ENCODE measurements at places on chromosomes 2 and 18. TPM values are rescaled to one million over a fixed set of nuclear protein-coding genes. Genes with fewer than 3 reads are reported as not detected.

DNA sequence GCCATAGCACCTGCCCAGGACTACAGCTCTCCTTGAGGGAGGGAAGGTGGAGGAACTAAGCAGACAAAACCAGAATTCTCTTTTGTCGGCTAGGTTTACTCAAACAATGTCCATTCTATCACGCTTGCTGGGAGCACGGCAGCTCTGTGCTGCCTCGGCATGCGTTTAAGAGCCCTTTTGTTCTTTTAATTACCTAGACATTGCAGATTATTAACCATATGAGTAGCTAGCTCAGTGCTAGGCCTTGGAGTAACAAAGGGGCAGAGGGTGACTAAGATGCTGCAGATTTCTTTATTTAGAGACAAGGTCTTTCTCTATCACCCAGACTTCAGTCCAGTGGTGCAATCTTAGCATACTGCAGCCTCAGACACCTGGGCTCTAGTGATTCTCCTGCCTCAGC, 11.1 kb downstream of the MSGN1 start:
- DNase-seq, result no peak

The MTA3 gene
- 47.3 TPM for total RNA-seq

- DNase-seq, result peak; percentile 9
Measured at GRCh38 chr2:24490181-24490689, 819 bp upstream of the NCOA1 start.

GRCh38 chr2:157443090-157443489, 799 bp downstream of the CYTIP start:
- DNase-seq, result no peak

DNA sequence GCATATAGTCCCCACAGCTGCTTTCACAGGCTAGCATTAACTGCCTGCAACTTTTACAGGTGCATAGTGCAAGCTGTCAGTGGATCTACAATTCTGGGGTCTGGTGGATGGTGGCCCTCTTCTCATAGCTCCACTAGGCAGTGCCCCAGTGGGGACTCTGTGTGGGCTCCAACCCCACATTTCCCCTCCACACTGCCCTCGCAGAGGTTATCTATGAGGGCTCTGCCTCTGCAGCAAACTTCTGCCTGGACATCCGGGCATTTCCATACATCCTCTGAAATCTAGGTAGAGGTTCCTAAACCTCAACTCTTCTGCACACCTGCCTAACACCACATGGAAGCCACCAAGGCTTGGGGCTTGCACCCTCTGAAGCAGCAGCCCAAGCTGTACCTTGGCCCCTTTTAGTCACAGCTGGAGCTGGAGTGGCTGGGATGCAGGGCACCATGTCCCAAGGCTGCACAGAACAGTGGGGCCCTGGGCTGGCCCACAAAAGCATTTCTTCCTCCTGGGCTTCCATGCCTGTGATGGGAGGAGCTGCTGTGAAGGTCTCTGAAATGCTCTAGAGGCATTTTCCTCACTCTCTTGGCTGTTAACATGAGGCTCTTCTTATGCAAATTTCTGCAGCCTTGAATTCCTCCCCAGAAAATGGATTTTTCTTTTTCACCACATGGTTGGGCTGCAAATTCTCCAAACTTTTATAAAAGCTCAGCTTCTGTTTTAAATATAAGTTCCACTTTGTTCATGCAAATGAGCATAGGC, 59.3 kb downstream of the KDM3A start:
- no peak for DNase-seq

- no peak for DNase-seq
Measured at GRCh38 chr2:27407798-27408491, 1.4 kb downstream of the PPM1G start.

The SERPINB2 gene
- not detected for total RNA-seq

DNA sequence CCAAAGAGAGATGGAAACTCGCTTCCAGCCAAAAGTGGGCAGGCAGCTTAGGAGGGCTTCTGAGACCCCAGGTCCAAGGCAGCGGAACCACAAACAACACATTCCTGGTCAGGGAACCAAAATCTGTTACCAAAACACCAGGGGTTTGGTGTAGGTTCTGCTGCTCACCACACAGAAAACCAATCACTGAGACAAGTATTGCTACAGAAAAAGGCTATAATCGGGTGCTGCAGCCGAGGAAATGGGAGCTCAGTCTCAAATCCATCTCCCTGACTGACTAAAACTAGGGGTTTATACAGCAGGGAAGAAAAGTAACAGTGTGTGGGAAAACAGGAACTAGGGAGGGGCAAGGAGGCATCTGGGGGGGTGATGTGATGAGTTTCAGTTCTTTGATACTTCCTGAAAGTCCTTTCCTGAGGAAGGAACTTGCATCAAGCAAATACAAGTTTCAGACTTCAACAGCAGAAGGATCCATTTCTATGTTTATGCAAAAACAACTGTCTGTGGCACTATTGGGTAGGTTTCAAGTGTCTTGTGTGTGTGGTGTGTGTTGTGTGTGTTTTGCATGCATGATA, 108.0 kb downstream of the FAM168B start:
- no peak for DNase-seq

- no peak for DNase-seq
Measured at GRCh38 chr2:36963106-36963505, 3.2 kb downstream of the STRN start.

The FBXO15 gene
- 2.1 TPM for total RNA-seq

- no peak for DNase-seq
Measured at GRCh38 chr2:1839066-1839756, 94.9 kb upstream of the PXDN start.

DNA sequence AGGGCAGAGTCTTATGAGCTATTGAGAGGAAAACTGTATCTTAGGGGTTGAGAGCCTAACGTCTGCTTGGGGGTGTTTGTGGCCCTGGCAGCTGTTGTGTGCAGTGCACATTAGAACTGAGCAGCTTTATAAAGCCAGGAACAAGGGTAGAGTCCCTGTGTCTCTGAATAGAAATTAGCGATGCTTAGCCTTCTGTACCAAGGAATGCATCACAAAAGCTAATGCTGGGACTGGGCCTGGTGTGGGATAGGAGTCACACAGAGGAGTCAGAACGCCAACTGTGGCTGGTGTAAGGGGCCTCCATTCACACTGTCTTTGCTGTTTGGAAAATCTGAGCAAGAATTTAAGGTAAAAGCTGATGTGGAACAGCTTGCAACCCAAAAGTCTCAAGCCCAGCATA, 283.2 kb downstream of the SOX11 start:
- no peak for DNase-seq

DNA sequence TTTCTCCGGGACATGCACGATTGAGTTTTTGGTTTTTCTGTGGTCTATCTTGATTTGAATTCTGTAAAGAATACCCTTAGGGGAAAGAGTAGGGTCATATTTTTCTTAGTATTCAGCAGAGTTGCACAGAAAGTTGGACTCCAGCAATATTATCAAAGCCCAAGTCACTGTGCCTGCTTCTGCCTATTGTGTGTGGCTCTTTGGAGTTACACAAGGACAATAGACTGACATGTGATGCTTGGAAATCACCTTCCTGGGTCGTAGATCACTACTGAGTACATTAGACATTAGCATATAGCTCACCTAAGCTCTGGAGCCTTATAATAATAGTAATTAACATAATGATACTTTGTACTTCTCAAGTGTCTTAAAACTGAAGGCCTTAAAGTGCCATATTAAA, 238.8 kb upstream of the FOSL2 start:
- DNase-seq, result no peak

DNA sequence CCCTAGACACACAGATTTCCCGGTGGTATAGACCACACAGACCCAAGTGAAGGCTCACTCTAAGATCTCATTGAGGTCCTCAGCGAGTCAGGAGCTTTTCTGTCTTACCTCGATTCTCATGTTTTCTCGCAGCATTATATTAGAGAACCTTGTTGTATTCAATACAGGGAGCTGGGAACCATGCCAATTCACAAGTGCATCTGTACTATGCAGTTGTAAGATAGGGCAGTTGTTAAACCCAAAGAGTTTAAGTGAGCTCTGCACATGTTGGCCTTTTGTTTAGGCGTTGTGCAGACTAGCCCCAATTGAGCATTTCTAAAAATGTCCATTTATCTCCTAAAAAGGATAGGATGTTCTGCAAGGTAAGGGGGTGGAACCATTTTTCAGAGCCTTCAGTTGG, 59.6 kb downstream of the FEZ2 start:
- no peak for DNase-seq

The IGFBP2 gene
- 7.4 TPM for total RNA-seq

DNA sequence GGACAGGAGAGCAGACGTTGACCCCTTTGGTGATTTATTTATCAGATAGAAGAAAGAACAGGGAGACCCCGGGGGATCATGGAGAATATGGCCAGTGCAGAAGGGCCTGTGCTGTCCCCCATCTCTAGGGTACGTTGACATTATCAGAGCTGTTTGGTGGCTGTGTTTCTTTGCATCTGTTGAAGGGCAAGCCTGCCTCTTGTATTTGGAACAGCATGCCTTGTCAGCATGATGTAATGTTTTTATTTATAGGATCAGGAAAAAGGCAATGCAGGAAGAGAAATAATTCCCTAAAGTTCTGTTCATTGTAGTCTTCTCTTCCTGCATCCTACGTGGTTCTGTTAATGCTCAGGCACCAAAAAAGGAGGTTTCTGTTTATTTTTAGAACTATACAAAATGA, 49.8 kb upstream of the CABYR start:
- DNase-seq, result no peak

DNA sequence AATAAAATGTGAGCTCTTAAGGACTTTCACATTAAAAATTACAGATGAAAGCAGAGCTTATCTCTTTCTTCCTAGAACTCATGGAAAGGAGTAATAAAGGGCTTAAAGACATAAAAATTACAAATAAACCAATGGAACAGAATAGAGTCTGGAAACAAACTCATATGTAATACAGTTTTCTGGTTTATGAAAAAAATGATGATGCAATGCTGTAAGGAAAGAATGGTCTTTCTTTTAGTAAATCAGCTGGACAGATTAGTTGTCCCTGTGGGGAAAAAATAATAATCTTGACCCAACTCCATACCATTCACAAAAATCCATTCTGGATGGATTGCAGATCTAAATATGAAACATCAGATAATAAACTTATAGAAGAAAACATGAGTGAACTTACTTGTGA, 54.2 kb downstream of the TMEM185B start:
- DNase-seq, result no peak

GRCh38 chr2:85246348-85246747, 81.4 kb downstream of the TGOLN2 start:
- no peak for DNase-seq

The OR6B2 gene
- total RNA-seq, result not detected

GRCh38 chr2:178542569-178542968, 62.3 kb downstream of the PLEKHA3 start:
- no peak for DNase-seq

The BCL2L11 gene
- total RNA-seq, result 35.4 TPM

The ITPRIPL1 gene
- total RNA-seq, result 31.4 TPM

The ABCG8 gene
- not detected for total RNA-seq

DNA sequence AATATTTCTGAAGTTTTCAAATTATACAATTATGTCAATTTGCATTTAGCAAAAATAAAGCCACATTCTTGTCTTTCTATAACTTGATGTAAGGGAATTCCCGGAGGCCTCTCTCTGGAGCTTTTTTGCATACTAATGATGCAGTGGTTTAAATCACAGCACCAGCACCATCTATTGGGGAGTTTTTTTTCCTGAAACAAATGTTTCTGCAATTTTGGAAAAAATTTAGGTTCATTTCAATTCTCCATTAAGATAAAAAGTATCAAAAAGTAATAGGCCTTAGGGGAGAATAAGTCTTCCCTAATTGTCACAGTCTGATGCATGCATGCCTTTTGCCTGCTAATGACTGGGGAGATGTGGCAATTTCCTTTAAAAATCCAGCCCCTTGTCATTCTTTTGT, 13.5 kb downstream of the CBLN2 start:
- no peak for DNase-seq

GRCh38 chr2:159444754-159445153, 158.3 kb upstream of the WDSUB1 start:
- no peak for DNase-seq

DNA sequence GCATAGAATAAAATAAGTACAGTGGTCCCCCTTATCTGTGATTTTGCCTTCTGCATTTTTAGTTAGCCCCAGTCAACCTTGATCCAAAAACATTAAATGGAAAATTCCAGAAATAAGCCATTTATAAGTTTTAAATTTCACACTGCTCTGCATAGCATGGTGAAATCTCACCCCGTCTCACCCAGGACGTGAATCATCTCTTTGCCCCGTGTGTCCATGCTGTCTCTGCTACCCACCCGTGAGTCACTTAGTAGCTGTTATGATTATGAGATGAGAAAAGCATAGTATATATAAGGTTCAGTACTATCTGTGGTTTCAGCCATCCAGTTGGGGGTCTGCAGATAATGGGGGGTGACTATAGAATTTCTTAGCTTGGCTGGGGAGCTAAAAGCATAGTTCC, 67.3 kb downstream of the RHBDD1 start:
- DNase-seq, result peak; percentile 34

DNA sequence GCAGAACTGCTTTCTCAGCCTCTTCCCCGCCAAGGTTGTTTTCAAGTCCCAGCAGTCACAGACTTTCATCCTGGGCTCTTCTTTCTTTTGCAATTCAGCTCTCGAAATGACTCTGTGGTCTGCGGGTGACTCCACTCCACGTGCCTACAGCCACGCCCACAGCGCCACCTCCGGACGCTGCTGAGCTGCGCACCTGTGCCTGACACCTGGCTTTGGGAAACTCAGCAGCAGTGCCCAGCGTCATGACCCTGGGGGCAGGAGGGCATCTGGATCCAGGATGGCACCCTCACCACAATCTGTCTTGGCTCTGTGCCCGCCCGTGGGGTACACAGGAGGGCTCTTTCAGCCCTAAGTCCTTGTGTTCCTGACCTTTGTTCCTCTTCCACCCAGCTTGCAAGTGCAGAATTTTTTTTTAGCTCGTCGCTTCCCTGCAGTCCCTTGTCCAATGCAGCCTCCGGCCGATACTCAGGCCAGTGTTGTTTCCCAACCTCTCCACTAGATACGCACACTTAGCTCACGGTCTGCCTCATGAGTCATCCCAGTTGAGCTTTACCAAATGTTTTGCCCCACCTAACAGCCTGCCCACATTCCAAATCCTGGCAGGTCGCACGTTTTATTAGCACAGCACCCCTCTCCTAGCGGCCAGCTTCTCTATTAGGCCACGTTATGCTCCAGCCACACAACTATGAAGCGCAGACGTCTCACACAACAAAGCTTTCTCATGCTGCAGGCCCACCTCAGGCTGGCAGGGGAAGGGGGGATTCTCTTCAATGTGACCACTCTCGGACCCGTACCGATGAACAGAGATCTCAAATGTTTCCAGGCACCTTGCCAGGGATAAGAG, 6.5 kb upstream of the CAPN10 start:
- DNase-seq, result peak; percentile 83

The ERBB4 gene
- total RNA-seq, result not detected
